ENCODE measurements at places on chromosomes 16 and 17. TPM values are rescaled to one million over a fixed set of nuclear protein-coding genes. Genes with fewer than 3 reads are reported as not detected.

- DNase-seq, result no peak
Observed at GRCh38 chr16:85158743-85159178, 46.5 kb upstream of the CIBAR2 start.

GRCh38 chr16:88922114-88922825 is 54.7 kb downstream of the CBFA2T3 start:
- no peak for DNase-seq

DNA sequence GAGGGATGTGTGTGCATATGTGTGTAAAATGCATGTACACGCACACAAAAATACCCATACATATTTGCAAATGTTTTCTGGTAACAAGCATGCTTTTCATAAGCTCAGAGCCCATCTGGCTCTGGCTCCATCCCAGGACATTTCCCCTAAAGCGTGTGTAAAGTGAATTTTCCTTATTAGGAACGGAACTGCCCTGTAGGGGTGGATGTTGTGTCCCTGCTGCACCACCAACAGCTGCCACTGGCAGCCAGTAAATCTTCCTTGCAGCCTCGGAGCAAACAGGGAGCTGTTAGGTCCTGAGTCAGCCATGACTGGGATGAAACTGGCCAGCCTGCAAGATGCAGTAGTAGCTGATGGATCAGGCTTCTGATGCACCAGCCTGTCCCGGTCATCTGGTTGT is 393.5 kb downstream of the UTP18 start:
- peak; percentile 45 for DNase-seq

The CCDC40 gene
- total RNA-seq, result 25.3 TPM

All from glutamatergic neuron (in vitro differentiated cells).